Endodermal cell (in vitro differentiated cells): ENCODE measurements at places on chromosomes 6 and 20.

DNA sequence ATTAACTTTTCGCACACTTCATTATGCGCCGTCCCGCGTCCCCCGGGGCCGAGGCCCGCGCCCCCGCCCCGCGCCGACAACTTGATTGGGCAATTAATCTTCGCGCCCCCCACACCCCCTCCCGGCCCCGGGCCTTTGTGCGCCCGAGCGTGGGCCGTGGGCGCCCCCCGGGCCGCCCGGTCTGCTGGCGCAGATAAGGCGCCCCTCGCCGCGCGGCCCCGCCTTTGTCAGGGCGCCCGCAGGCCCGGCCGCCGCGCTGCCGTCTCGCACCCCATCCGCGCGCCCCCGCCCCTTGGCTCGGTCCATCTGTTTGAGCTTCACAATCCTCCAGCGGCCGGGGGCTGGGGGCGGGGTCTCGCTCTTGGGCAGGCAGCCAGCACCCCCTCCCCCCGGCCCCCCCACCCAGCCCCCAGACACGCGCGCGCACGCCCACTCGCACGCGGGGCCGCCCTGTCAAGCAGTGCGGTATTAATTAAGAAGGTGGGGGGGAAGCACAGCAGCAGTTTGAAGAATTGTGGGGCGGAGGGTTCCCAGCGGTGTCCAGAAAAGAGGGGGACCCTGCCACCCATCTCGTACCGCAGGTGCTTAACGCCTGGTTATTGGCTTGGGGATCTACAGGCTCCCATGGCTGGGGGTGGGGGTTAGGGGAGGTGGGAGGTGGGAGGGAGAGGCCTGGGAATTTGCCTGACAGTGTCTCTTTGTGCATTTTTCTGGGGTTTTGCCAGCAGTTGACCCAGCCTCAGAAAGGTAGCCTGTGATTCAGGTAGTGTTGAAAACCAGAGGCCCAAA is 34.6 kb upstream of the SCRT2 start:
- peak; percentile 82 for DNase-seq

DNA sequence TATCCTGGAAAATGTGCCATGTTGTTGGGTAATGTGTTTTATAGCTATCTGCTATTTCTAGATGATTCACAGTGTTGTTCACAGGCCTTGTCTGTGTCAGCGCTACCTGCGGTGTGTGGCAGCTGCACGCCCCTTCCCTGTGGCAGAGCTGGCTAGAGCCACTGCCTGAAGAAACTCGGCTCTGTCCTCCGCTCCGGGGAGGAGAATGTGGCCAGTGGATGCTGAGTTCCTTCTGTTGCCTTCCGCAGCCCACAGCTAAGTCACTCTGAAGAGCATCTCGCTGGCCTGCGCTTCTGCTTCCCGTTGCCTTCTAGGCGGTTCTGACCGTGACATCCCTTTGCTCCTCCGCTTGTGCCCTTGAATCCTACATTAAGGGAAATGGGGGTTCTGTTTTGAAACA is 135.1 kb downstream of the PLG start:
- peak; percentile 60 for DNase-seq

DNA sequence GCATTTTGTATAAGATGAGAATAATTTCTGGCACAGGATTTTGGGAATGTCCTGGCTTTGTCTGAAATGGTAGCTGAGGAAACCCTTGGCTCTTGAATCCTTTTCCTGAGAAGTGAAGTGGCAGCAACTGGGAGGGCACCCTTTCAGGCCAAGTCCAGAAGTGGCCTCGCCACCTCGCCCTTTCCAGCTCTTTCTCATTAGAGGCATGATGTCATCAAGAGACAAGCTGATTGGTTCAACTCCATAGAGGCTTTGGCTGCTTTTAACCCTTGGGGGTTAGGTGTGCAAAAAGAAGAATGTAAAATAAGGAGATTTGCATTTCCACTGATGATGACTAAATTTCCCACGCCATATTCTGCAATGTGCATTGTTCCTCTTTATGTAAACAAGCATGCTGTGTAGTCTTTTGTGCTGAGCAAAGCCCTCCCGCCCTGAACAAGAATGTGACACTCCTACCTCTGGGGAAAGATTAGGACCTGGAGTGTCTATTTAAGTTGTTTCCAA is 116.5 kb downstream of the TCP11 start:
- peak; percentile 69 for DNase-seq

GRCh38 chr20:25865715-25866656 is 169.3 kb upstream of the ZNF337 start:
- DNase-seq, result peak; percentile 94

DNA sequence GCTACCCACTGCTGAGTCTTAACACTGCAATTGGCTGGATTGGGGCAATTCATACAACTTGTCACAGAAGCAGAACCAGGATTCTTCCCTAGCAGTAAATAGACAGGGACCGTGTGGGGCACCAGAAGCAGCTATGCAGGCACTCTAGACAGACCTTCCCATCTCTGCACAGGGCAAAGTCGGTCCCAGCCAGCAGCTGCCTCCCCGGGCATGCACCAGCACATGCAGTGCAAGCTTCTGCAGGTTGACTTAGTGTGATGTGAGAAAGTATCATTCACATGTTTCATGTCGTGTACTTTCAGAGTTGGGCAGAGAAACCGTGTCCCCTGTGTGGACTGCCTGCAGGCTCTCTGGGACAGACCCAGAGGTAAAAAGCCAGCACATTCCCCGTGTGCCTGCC is 98.0 kb upstream of the FOXA2 start:
- no peak for DNase-seq

DNA sequence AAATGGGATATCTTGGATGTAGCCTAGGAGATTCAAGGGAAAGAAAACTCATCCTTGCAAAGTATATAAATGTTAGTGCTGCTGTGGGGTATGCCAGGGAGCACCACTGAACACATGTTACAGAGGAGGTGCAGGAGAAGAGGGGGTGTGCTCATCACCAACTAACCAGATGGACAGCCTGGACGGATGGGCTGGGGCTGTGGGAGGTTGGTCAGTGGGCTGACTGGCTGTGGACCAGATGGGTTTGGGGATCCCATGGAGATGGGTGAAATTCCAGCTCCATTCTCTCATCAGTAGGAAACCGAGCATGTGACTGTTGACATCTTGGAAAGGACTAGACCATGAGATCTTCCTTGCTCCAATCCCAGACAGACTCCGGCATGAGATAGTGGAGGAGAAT is 201.0 kb downstream of the LRFN2 start:
- peak; percentile 7 for DNase-seq

- peak; percentile 53 for DNase-seq
These were observed 521 bp downstream of the CDK5RAP1 start for GRCh38 chr20:33400812-33401183.

DNA sequence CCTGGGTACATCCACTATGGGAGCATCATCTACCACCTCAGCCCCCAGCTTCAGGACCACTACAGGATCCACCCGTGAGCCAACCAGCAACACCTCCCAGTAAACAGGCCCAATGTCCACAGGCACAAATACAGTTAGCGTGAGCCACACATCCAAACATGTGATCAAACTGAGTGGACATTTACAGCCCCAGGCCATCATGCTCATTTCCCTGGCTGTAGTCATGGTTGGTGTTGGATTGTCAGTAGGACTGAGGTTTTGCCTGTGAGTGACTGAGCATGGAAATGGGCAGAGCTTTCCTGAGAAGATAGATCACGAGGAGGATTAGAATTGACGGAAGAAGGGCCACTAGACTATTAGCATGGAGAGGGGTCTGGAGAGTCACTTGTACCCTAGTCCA is 10.7 kb upstream of the MUC21 start:
- no peak for DNase-seq

DNA sequence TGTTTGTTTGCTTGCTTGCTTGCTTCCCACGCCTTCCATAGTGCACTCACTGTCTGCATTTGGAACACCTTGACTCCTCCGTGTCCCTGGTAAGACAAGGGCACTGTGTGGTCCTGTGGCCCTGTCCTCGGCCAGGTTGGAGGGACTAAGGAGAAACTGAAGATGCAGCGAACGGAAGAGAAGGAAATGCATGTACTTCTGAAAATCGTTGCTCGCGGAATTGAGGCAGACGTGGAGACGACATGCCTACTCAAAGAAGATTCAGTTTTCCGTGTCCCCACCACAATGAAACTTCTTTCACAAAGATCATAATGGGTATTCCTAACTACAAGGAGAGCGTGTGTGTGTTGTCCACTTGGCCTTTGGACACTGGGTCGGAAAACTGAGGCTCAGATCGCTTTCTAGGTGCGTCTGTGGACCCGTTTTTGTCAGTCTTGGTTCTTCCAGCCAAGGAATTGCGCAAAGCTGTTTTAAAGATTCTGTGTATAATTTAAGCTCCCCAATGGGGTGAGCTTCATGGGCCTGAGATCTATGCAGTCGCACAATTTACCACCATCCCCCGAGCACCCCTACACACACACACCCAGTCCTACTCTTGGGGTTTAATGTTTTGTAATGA is 120.4 kb upstream of the ZNF184 start:
- DNase-seq, result peak; percentile 75

DNA sequence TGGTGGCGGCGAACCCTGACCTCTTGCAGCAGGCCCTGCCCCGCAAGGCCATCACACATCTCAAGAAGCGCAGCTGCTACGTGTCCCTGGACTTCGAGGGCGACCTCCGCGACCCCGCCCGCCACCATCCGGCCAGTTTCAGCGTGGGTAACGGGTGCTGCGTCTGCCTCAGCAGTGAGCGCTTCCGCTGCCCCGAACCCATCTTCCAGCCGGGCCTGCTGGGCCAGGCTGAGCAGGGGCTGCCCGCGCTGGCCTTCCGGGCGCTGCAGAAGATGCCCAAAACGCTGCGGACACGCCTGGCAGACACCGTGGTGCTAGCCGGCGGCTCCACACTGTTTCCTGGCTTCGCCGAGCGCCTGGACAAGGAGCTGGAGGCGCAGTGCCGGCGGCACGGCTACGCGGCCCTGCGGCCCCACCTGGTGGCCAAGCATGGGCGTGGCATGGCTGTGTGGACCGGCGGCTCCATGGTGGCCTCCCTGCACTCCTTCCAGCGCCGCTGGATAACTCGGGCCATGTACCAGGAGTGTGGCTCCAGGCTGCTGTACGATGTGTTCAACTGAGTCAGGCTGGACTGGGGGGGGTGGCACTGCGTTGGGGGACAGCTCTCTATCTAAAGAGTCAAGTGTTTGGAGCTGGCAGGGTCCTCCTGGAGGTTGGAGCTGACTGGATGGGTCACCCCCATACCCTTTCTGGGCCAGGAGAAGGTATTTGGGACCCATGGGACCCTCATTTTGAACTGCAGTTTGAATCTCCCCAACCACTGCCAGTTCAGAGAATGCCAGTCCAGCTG is 1.1 kb downstream of the ACTL10 start:
- peak; percentile 93 for DNase-seq

DNA sequence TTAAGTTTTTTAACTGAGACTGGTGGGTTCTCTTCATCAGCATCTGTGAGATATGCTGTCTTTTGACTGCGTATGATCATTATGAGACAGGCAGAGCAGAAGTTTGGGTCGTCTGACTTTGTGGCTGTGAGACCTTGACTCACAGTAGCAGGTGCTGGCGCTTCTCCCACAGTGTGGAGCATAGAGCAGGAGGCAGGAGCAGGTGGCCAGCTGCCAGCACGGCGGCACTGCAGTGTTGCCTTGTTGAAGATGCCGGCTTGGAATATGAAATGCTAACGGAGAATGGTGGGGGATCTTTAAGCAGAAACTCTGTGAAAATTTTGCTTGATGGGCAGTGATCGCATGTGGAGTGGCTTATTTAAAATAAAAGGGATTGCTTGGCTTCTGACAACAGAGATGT is 105.0 kb downstream of the TIAM2 start:
- DNase-seq, result peak; percentile 35

DNA sequence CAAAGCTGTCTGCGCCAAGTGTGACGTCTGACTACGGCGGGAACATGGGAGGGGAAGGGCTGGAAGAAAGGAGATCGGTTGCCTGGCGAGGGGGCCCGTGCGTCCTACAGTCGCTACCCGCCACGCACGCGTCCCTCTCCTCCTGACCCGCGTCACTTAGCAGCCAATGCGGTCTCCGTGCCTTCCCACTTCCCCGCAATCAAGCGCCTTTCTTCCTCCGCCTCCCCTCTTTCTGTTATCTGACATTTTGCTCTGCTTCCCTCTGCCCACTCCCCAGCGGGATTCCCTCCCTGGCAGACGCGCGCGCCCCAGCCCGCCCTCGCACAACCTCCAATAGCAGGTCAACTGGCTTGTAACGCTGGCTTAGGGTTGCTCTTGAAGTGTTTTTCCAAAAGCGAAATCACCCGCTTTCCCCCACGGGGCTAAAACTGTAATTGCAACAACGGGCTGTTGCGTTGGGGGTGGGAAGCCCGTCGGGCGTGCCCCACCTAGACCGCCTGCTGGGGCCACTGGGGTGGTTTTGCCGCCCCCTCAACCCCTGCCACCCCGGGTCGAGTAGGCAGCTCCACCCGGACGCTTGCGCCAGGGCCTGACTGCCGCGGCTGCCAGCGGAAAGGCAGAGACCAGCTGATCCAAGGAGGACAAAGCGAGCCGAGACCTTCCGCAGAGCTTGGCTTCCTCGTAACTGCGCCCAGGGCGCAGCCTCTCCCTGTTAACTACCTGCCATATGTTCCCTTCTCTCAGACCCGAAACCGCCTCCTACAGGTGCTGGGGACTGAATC is 6.2 kb upstream of the SOX4 start:
- DNase-seq, result peak; percentile 91

DNA sequence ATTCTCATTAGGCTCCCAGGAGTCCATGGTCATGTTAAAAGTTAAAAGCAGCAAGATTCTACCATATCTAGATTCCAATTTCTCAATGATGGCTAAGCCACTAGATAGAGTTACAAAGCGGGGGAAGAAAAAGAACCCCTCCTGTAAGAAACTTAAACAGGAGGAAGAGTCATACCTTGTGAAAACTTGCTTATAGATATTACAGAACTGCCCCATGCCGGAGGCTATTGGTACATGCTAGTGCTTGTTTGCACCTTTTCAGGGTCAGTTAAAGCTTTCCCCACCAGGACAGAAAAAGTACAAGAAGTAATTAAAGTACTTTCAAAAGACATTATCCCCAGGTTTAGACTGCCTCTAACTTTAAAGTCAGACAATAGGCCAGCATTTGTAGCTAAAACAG is 15.5 kb upstream of the GSTA3 start:
- DNase-seq, result no peak

- DNase-seq, result no peak
These were observed 128.8 kb downstream of the PHACTR1 start for GRCh38 chr6:12845224-12846004.

- DNase-seq, result no peak
These were observed 433.5 kb downstream of the DHX35 start for GRCh38 chr20:39395478-39396291.

- peak; percentile 94 for DNase-seq
These were observed 706 bp upstream of the TUBB2B start for GRCh38 chr6:3228046-3228671.

DNA sequence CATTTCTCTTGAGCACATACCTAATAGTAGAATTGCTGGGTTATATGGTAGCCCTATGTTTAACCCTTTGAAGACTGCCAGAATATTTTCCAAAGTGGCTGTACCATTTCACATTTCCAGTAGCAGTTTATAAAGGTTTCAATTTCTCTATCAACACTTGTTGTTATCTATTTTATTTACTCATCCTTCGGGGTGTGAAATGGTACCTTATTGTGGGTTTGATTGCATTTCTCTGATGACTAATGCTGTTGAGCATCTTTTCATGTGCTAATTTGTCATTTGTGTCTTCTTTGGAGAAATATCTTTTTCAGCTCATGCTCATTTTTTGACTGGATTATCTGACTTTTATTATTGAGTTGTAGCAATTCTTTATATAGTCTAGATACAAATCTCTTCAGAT is 5.4 kb downstream of the ENPP4 start:
- DNase-seq, result no peak
